Activated T-helper 1 cell treated with anti-CD3 and anti-CD28 coated beads, Interleukin-12 subunit alpha, Interleukin-12 subunit beta, Interleukin-2, Interleukin-4 antibody, amounts not matched to agents 30 ng/mL and 10 ng/mL and 1 ng/mL, durations not matched to agents 14 hours and 24 hours and 36 hours (primary cell): ENCODE measurements at places on chromosomes 3 and 15. TPM values are rescaled to one million over a fixed set of nuclear protein-coding genes. Genes with fewer than 3 reads are reported as not detected.

- no peak for DNase-seq
These were observed 31.4 kb upstream of the NOX5 start for GRCh38 chr15:68982976-68983563.

DNA sequence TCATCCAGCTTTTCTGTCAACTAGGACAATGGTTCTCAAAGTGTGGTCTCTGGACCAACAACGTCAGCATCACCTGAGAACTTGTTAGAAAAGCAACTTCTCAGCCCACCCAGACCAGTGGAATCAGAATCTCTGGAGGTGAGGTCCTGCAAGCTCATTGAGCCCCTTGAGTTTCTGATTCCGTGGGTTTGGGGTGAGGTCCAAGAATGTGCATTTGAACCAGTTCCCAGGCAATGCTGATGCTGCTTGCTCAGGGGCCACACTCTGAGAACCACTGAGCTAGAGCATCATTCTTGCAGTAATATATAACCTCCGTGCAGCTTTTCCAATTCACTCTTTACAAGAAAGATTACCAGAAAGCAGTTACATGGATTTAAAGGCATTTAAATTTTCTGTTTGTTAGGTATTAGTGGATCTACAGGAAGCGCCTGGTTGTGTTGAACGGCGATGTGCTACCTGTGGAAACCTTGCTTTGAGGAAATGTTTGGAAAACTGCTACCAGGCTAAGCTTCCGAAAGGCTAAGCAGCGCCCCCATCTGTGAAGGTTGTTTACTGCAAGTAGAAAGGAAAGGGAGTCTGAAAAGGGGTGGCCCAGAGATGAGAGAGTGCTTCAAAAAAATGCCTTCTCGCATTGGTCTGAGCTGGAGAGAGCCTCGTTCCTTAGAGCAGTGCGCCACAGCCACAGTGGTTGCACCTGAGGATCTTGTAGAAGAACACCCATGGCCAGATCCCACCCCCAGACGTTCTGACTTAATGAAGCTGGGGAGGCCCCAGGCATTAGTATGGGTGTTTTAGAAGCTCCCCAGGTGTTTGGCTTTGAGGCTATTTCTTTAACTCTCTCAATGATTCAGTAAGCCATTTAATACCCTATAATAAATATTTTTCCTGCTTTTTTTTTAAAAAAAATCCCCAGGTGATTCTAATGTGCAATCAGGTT is 50.0 kb downstream of the RLBP1 start:
- DNase-seq: peak; percentile 5

GRCh38 chr3:13433912-13434311 is 13.8 kb upstream of the NUP210 start:
- DNase-seq: no peak

GRCh38 chr3:172786036-172786435 is 35.5 kb downstream of the ECT2 start:
- no peak for DNase-seq

Gene IL12A
- total RNA-seq: 0.34 and 0.37 TPM in 2 replicates

DNA sequence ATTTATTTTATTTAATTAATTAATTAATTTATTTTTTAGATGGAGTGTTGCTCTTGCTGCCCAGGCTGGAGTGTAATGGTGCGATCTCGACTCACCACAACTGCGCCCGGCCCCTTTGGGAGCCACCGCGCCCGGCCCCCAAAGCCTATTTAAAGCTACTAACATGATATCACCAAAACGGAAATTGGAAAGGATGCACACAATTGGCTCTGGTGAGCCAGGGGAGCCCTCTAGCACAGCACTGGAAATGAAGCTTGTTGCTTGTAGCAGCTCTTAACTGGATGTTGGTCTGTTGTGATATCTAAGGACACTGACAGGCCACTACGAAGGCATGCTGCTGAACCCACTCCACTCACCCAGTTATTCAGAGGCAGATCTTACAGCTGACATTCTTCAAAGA is 104.5 kb downstream of the IGF2BP2 start:
- DNase-seq: no peak

DNA sequence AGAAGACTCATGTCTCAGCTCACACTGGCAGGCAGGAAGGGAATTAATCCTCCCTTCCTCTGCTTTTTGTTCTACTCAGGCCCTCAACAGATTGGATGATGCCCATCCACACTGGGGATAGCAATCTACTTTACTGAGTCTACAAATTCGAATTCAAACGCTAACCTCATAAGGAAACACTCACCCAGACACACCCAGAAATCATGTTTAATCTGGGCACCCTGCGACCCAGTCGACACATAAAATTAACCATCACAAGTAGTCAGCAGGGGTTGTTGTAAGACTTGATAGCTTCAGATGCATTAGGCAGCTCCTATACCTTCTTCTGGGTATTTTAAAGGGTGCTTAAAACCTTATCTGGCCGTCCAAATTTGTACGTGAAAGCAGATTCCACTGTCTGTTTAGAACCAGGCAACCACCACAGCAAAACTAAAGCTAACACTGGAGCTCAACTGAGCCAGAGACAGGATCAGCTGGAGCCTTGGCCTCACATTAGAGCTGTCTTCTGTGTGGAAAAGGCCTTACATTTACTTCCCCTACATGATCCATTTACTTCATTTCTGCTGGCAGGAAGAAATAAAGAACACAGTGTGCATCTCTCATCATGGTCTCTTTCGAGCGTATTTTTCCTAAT is 407.3 kb upstream of the PPP2R3A start:
- no peak for DNase-seq

- DNase-seq: no peak
These were observed 61.1 kb upstream of the TMCO5A start for GRCh38 chr15:37873336-37873735.

DNA sequence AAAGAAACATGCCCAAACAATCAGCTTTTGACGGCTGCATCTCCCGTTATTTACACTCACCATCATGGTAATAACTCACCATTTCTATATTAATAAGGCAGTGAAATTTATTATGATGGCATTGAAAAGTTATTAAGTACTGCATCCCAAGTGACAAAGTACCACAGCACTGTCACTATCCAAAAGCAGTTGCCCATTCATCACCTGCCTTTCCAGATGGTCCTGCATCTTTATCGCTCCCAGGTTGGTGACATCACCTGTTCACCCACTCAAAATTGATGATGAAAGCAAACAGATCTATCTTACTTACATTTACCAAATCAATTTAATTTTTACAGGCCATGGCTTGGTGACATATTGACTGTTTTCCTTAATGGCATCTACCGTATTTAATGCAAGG is 299.0 kb downstream of the MECOM start:
- no peak for DNase-seq

DNA sequence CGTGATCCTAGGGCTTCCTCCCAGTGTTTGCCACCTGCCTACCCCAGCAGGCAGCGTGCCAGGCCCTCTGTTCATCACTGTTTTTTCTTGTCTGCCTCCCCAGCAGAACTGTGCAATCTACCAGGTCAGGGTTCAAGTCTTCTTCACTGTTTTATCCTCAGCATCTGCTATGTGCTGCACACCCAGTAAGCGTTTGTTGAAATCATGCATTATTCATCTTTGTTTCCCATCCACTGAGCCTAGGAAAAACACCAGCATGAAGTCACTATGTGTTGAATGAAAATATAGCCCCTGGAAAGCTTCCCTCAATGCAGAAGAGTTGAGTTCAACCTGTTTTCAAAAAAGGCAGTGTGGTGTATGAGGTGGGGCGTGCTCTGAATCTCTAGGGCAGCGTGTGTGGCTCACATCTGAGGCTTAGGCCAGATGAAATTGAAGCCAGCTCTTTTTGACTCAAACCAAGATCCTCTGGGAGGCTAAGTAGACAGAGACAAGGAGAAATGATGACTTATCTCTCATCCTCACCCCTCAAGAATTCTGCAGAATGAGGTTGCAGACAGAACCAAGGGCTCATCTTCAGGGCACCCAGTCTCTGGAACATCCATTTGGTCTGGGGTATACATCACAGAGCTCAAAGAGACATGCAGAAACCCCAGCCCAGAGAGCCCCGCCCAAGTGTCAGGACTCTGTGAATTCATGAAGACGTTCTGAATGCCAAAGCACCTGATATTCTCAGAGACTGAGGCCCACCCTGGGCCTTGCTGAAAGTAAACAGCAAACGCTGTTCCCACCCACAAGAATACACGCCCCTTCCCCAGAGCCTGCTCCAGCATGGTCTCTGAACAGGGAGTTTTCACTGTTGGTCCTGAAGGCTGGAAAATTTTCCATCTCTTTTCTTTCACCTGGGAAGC is 5.7 kb upstream of the CAV3 start:
- DNase-seq: no peak

DNA sequence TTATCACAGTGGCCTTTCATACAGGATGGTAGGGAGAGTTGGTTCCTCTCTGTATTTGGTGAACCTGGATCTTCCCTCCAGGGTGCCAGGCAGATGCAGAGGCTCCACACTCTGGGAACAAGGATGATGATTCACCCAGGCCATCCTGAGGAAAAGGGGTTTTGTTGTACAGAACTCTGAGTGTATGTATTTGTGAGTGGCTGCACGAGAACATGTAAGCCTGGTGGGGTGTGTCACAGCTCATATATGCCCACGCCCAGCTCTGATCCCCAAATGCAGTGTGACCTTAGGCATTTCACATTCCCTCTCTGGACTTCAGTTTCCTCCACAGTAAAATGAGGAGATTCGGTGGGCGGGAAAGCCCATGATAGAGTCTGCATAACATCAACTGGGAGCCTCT is 11.6 kb upstream of the CILP start:
- no peak for DNase-seq

DNA sequence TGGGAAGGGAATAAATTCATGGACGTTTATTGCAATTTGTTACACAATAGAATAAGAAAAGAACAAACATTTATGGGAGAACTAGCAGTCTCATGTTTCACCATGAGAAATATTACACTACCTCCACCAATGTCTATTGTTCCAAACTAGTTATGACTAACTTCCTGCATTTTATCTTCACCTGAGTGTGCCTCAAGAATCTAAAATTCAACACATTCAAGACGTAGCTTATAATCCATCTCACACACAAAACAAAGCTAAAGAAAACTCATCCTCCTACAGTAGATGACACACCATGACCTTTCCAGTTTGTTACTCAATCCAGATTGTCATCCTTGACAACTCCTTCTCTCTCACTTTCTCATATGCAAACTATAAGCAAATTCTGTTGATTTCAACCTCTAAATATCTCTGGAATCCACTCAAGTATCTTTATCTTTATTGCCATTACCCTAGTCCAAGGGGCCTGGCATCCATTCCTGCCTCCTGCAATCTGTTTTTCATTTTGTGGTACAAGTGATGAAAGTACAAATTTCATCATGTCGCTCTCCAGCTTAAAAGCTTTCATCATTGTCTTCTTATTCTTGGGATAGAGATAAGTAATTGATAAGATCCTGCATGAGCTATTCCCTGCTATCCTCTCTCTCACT is 229.9 kb downstream of the NR2F2 start:
- no peak for DNase-seq

DNA sequence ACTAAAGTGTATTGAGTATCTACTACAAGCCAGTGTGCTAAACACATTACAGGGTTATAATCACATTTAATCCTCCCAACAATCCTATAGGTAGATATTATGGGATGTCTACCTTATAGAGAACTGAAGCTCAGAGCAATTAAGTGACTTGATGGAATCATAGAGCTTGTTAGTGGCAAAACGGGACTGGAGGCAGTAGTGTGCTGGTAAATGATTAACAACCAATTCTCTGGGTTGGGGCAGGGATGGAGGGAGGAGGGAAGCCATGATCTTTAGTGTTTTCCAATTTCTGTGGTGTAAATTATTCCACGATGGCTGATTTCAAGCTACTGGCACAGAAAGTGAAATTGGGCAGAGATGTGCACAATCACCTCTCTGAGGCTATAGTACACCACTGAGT is 18.5 kb upstream of the CSRNP1 start:
- no peak for DNase-seq

DNA sequence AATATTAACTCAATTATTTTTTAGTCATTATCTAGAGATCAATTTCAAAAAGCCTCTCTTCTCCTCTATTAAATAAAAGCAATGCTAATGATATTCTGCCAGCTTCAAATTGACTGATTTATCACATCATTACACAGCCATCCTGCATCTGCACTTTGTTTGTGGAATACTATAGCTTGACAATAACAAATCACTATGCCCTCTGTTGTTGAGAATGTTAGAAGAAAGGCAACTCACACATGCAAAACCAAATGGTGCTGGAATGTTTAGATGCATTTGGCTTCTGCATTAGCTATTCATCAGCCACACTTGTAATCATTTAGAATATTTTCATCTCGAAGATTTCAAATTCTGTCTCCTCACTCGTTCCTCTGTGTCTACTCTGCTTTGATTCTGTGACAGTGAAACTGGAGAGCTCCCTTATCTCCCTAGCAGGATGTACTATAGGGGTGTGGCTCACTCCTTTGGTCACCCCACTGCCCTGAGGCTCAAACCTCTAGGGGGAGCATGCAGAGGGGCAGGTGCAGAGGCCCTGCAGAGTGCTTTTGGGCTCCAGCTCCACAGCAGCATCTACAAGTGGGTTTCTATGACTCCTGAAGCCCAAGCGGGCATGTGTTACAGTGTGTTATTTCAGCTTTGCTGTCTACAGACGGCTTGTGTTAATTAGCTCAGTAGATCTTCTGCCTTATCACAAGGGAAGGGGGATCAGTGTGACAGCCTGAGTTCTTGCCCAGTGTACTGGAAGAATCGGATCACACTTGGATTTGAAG is 454.1 kb upstream of the BCHE start:
- no peak for DNase-seq
